ENCODE measurements at places on chromosomes 2 and 18.

DNA sequence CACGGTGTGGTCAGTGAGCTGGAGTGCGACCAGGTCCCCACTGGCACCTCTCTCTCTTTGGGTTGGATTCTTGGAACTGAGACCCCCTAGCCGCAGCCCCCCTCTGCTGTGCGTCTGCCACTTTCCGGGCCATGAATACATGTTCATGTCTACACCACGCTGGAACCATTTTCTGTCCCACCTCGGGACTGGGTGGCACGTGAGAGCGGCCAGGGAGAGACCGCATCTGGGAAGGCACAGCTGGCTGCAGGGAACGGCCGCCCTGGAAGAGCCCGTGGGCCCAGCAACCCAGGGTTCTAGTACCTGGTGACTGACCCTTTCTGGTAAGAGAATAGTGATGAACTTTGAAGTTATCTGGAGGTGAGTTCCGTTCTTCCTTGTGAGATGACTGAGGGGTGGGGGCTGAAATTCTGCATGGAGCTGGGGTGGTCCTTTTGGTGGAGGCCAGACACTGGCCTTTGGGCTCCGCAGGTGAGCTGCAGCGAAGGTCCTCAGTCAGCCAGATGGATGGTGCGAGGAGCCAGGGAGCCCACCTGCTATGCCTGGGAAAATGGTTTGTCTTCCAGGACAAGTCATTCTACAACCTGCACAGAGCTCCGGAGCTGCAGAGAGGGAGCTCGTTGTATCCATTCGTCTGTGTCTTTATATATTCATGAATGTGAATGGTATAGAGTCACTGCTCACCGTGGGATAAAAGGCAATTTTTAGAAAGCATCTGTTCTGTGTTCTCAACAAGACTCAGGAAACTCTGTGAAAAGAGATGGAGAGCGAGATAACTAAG lies 223.5 kb downstream of the NDUFA10 start:
- peak; percentile 1 for DNase-seq

DNA sequence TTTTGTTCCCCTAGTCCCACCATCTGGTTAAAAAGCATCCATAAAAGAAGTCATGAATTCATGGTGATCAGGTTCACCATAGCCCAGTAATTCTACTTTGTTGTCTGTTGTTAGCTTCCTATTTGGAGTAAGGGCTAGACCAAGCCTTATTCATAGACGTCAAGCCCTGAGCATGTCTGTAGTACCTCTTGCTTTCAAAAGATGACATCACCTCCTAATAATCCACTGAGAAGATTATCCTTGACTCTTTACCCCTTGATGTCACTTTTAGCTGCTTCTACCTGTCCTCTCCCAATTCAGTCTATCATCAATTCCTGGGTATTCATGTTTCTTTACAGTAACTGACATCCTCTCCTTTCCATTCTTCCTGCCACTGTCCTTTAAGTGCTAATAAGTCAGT lies 90.1 kb downstream of the EML6 start:
- no peak for DNase-seq

GRCh38 chr2:220394433-220394832 lies 767.0 kb downstream of the SLC4A3 start:
- DNase-seq, result no peak

DNA sequence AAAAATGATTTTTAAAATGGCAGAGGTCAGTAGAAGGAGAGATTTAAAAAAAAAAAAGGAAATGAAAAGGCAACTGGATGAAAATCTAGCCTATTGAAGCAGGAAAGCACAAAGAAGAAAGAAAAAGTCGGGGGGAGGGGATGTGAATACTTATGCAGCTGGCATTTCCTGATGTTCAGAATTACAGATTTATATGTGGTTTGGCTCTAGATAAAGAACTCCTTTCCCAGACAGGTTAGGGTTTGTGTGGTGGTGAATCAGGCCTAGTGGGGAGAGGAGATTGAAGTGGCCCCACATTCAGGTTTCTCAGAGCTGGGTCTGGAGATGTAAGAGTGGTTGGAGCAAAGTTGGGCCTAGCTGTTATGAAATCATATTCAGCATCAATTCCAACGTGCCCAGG lies 394.4 kb downstream of the FIGN start:
- DNase-seq, result no peak

- no peak for DNase-seq
These were observed 181.1 kb downstream of the NEDD4L start for GRCh38 chr18:58225101-58225500.

DNA sequence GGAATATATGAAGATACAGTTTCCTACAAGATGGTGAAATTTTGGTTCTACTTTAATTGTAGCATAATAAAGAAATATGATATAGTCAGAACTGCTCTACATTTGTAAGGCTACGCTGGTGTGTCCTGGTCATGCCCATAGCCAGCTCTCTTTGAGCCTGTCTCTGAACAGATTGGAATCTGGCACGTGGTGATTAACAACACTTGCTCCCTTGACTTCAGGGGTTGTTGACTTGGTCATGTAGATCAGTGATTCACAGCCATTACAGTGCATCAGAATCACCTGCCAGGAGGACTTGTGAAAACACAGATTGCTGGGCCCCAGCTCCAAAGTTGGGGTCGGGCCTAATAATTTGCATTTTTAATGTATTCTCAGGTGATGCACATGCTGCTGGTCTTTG lies 80.4 kb downstream of the PTPRM start:
- DNase-seq, result no peak

Data from BE2C (cell line).